ENCODE measurements at places on chromosomes 2 and 18.

GRCh38 chr2:25397777-25398176, 56.1 kb upstream of the DNMT3A start:
- DNase-seq: no peak

- no peak for DNase-seq
Observed at GRCh38 chr2:180258579-180258978, 251.5 kb upstream of the CWC22 start.

DNA sequence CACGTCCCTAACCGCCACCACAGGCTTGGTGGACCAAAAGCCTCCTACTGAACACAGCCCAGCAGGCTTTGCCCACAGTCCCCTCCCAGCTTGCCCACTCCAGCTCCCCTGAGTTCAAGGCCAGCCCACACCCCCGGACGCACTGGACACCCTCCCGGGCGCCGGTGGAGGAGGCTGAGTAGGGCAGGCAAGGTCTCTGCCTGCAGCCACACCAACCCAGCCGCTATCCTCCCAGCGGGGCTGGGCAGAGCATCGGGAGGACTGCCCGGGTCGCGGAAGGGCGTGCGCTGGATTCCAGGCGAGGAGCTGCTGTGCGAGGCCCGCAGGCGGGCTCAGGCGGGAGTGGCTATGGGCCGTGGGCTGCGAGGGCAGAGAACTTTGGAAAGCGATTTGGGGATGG, 49.5 kb downstream of the PLEKHB2 start:
- DNase-seq: no peak

DNA sequence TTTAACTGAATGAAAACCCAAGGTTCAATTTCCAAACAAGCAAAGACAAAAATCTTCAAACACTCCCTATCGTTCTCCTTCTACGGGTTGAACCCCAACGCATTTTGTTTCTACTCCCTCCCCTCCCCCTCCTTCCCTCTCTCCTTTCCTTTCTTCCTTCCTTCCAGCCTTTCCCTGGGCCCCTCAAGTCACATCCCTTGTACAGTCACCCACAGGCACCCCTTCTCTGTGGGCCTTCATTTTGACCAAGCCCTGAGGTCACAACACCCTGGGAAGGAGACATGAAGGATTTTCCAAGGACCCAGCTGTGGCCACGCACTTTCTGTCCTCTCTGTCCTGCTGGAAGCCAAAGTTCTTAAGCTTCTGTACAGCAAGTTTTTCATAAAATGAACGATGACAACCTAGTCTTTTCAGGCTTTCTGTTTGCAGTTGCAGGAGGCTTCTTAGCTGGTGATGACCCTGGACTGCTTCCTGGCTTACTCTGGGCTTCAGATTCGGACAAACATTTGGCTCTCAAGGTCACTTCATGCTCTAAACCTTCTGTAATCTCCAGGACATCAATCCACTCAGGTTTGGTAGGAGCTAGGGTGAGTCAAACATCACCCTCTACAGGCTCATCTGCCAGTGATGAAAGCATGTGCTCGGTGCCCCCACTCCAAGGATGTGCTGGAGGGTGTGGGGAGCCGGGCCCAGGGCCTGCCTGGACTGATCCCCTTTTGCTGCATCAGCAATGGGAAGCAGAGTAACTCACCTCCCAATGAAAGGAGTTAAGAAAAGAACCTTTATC, 25.5 kb downstream of the TMEM247 start:
- DNase-seq: no peak

- no peak for DNase-seq
Observed at GRCh38 chr2:128369108-128369555, 50.5 kb upstream of the HS6ST1 start.

GRCh38 chr2:216302981-216303676, 69.2 kb downstream of the MARCHF4 start:
- DNase-seq: no peak

DNA sequence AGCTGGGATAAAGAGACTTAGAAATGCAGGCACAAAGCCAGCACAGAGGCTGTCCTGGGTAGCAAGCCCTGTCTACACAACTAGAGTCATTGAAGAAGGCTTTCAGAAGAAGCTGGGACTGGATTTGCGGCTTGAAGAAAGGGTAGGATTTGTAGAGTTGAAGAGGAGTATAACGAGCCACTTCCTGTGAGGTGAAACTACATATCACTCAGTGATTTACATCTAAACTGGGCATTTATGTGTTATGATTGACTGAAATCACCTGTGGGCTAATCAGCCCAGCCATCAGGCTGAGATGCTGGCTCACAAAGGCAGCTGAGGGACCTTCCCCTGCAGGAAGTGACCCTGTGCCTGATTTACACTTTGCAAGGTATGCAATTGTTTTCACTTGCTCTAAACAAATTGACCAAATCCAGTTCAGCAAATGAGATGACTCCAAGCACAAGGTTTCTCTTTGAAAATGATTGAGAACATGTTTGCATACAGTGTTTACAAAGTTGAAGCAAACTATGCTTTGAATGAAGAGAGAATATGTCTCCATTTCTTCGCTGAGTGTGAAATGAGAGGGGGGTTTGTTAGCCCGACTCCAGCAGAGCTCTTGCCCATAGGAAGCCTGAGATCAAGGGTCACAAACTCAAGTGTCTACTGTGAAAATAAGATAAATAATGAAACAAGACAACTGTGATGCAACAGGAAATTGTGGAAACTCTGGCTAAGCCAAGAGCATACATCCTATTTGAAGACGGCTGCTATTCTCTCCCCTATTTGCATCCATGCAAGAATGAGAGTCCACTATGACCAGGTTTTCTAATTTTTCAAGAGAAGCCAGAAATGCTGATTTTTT, 69.3 kb upstream of the HK2 start:
- no peak for DNase-seq

- DNase-seq: no peak
Observed at GRCh38 chr2:200787351-200788120, 24.2 kb upstream of the BZW1 start.

GRCh38 chr2:220279840-220280239, 652.4 kb downstream of the SLC4A3 start:
- DNase-seq: no peak

DNA sequence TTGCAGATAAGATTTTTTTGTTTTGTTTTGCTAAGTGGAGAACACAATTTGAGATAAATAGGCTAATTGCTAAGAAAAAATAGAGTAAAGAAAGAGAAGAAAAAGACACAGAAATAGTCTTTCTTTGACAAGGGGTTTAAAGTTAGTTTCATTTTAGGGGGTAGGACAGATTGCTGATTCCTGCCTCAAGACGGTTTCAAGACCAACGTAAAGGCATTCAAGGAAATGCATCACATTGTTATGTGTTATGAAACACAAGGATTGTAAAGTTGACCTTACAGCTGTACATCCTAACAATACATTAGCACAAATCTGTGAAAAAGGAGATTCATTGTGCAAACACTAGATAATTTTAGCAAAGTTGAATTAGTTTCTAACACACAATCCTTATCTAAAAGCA, 22.7 kb upstream of the ETAA1 start:
- DNase-seq: no peak

DNA sequence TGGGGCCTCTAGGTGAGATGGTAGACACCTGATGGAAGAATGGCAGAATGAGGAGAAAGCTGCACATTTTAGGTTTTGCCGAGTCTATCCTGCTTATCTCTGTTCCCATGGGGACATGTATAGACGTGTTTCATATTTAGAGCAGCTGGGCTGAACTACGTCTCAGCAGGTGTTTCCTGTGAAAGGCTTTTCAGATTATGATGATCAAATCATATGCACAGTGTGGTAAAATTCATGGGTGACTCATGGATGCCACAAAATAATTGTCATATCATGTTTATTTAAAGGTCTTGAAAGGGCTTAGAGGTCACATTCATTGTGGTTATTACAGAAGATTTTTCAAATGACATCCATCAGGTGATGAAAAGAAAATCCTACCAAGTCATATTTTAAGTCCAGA, 90.5 kb downstream of the ICOS start:
- DNase-seq: peak; percentile 88

- DNase-seq: no peak
Observed at GRCh38 chr2:173099271-173099670, 23.6 kb downstream of the MAP3K20 start.

DNA sequence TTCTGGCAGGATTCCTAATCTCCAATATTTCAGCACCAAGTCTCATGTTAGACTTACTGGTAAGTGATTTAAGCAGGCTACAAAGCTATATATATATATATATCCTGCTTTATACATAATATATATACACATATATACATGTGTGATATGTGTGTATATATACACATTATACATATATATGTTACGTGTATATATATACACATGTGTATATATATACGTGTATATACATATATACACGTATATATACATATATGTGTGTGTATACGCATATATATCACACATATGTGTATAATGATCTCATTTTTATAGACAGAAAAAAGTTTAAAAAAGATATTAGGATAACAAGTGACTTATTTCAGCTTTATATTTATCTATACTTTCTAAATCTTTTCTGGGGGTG, 41.6 kb downstream of the MEMO1 start:
- DNase-seq: no peak

DNA sequence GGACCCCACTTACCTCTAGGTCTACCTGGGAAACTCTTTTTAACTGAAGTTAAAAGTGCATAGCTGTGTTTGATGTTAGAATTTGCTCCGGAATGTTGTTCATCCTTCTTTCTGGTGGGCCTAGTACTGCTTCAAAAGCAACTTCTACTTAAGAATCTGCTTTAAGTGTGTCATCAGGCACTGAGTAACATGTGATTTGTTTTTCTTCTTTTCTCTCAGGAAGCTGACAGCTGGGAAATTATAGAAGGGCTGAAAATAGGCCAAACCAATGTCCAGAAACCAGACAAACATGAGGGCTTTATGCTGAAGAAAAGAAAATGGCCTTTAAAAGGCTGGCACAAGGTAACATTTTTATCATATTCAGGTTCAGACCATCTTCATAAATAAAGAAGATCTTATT, 122.9 kb downstream of the PRKRA start:
- DNase-seq: no peak

All from CD4-positive, CD25-positive, alpha-beta regulatory T cell (primary cell).